ENCODE measurements at places on chromosomes 5 and 9. TPM values are rescaled to one million over a fixed set of nuclear protein-coding genes. Genes with fewer than 3 reads are reported as not detected.

DNA sequence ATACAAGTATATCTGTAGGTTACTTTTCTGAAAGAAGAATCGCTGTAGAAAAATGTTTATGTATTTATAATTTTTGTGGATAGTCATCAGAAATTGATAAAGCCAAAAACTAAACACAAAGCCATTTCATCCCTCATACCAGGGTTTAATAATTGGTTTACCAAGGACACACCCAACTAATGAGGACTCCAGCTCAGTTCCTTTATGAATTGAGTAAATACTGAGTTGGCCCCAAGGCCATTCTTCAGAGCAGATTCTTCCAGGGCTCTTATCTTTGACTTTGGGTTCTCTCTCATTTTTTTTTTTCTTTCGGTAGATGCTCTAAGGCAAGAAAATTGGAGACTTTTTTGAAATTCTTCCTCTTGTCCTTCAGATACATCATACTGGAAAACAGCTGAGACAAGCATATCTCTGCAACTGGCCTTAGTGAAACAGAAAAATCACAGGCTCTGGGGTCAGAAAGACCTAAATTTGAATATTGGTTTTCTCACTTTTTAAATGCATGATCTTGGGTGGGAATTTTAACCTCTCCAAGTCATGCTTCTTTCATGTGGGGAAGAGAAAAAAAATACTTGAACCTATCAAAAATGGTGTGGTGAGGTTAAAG lies 401.8 kb downstream of the ARHGEF28 start:
- DNase-seq = no peak

DNA sequence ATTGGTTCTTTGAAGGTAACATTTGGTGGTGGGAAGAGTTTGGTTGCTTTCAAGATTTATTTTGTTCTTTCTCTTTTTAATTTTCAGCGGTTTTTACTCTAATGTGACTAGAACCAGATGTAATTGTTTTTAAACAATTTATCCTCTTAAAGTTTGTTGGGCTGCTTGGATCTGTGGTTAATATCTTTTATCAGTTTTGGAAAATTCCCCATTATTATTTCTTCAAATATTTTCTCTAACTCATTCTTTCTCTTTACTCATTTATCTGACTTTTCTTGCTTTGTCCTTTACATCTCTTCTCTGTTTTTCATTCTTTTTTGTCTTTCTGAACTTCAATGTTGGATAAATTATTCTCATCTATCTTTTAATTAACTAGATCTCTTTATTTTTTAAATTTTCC lies 29.9 kb downstream of the FCHO2 start:
- no peak for DNase-seq

DNA sequence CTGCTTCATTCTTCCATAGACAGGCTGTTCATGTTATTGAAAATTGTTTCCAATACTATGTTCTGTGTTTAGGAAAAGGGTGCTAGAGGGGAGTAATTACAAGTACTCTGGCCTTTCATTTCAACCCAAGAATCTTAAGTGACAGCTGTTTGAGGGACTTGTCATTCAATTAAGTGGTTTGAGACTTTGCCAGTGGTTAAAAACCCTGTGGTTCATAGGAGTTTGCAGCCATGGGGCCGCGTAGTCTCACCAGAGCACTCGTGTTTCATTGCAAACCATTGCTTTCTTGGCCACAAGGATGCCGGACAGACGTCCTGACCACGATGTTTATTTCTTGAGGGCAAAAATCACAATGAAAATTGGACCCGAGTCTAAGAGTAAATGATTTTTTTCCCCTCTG lies 248.8 kb downstream of the NNT start:
- DNase-seq = no peak

- DNase-seq = no peak
These were observed 199.8 kb downstream of the EDIL3 start for GRCh38 chr5:84184857-84185256.

- no peak for DNase-seq
These were observed 344.0 kb downstream of the PTPRD start for GRCh38 chr9:10268531-10269485.

GRCh38 chr9:8821910-8822666 lies 1022.5 kb upstream of the DMAC1 start:
- no peak for DNase-seq

DNA sequence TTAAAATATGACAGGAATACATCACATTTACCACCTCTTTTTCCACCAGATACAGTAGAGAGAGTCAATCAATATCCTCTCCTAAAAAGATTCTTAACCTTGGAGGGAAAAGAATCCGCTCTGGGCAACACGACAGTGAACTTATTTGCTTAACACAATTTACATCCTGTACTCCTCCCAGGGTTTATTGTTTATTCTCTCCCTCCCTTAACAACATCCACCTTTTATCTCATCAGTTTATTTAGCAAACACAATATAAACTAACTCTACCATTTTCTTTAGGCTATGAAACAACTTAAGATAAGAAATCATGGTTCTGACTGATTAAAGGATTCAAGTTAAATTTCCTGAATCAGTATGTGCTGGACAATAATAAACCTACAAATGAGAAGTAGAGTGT lies 50.9 kb downstream of the CERT1 start:
- DNase-seq = no peak

DNA sequence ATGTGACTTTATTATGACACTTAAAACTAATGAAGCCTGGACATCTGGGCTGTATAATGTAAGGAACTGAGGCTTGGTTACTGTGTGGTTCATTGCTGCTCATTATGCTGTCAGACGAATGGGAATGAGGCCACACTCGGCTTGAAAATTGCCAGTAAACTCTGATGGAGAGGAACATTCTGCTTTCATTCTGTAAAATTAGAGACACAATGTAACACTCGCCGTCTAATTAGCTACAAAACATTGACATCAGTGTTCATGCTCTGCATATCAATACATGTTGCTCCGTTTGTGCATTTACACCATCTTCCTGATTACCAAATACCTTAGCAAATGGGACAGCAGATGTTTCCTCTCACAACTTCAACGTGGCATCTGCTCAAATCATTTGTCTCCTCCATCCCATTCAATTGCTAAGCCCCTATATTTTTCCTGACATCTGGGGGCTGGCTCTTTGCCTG lies 133.0 kb downstream of the SLC28A3 start:
- DNase-seq = no peak

- DNase-seq = no peak
These were observed 112.7 kb downstream of the NRG2 start for GRCh38 chr5:139930406-139930805.

DNA sequence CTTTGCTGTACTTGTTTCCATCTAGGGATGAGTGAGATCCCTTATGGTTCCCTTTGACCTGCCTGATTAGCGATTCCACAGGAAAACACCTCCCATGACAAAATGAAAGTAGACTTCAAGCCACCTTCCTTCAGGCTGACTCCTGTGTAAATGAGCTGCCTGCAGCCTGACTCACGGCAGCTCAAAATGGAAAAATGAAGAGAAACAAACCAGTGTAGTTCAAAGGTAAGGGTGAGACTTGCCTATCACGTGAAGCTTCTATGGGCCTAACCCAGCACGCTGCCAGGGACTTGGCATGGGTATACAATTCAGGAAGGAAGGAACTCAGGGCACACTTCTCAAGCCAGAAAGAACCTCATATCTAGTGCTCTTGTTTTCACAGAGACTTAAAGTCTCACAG lies 110.1 kb upstream of the LRRTM2 start:
- DNase-seq = no peak

- DNase-seq = no peak
These were observed 300.0 kb upstream of the ADAMTSL1 start for GRCh38 chr9:18173923-18174322.

- no peak for DNase-seq
These were observed 88.3 kb downstream of the PIK3R1 start for GRCh38 chr5:68303754-68304420.

Gene GPR151
- total RNA-seq = not detected

Gene CDH9
- not detected for total RNA-seq

Gene BASP1
- total RNA-seq = 0.76 TPM

Gene NR2F1
- total RNA-seq = not detected

Gene GRIN3A
- total RNA-seq = 0.02 TPM

Gene LCN2
- total RNA-seq = not detected

Gene SPAAR
- total RNA-seq = not detected

Measured in activated naive CD4-positive, alpha-beta T cell treated with anti-CD3 and anti-CD28 coated beads, Interleukin-2, amount 50 U/mL, for 72 hours (primary cell).